ENCODE measurements at places on chromosomes 11 and 22. TPM values are rescaled to one million over a fixed set of nuclear protein-coding genes. Genes with fewer than 3 reads are reported as not detected.

DNA sequence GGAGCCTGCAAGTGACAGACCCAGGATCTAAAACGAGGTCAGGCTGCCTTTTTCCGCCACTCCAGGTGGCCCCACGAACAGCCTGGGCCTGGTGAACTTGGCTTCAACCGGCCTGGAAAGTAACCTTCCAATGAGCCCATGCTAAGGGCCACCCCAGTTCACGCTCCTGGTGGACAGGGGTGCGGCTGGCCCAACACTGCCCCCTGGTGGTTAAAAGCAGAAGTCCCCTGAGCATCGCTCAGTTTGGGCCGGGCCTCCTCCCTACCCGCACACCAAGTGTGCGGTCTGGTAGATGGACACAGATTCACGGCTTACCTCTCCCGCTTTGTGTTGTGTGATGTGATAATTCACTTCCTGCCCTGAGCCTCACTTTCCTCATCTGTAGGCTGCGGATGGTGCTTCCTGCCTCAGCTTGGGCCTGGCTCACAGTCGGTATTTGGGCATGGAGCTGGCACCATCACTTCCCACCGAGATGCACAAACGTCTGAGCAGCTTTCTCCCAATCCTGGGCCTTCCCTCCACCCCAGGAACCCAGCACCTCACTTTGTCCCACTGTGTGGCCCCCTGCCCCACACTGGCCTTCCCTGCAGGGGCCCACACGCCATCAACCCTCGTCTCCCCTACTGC, 13.7 kb upstream of the SEC14L3 start:
- H3K4me1 ChIP-seq = no peaks in the 10 kb centered on the region
- H3K4me3 ChIP-seq = no peak overlapping the region
- no peak overlapping the region for H3K27ac ChIP-seq

GRCh38 chr11:131770801-131771200, 400.4 kb downstream of the NTM start:
- H3K4me3 ChIP-seq = no peak overlapping the region
- H3K27me3 ChIP-seq = no peaks in the 10 kb centered on the region
- H3K36me3 ChIP-seq = no peaks in the 10 kb centered on the region
- no peak for DNase-seq
- H3K4me1 ChIP-seq = no peaks in the 10 kb centered on the region

Gene HORMAD2
- total RNA-seq = 0.21 TPM

- peaks cover 5% of the 10 kb centered on the region for H3K4me1 ChIP-seq
- no peak for DNase-seq
Observed at GRCh38 chr11:77438487-77438886, 35.4 kb downstream of the PAK1 start.

GRCh38 chr22:19495562-19496323, 16.0 kb downstream of the CDC45 start:
- H3K27me3 ChIP-seq = no peaks in the 10 kb centered on the region
- DNase-seq = no peak
- peaks cover 18% of the 10 kb centered on the region for H3K36me3 ChIP-seq
- H3K4me1 ChIP-seq = peaks cover 8% of the 10 kb centered on the region

DNA sequence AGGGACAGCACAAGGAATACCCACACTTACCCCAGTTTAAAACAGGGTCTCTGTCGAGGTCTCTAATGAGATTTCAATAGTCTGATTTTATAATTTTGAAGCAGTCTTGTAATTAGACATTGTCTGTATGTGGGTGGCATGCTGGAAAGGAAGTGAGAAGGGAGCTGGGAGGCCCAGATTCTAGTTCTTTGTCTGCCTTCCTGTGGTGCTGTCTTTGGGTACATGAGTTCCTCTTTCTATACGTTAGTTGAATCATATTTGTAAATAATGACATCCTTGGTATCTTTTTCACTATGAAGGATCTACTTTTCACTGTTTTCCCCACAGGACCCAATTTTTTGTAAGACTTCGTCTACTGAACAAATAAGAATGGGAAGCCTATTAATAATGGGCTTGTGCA, 42.0 kb upstream of the TENM4 start:
- peaks cover 8% of the 10 kb centered on the region for H3K4me1 ChIP-seq
- DNase-seq = no peak
- H3K36me3 ChIP-seq = no peaks in the 10 kb centered on the region
- no peak overlapping the region for H3K27ac ChIP-seq
- H3K4me3 ChIP-seq = no peak overlapping the region
